ENCODE measurements at places on chromosomes 7 and 10.

GRCh38 chr7:12584930-12585329, 14.4 kb downstream of the SCIN start:
- no peak for DNase-seq

DNA sequence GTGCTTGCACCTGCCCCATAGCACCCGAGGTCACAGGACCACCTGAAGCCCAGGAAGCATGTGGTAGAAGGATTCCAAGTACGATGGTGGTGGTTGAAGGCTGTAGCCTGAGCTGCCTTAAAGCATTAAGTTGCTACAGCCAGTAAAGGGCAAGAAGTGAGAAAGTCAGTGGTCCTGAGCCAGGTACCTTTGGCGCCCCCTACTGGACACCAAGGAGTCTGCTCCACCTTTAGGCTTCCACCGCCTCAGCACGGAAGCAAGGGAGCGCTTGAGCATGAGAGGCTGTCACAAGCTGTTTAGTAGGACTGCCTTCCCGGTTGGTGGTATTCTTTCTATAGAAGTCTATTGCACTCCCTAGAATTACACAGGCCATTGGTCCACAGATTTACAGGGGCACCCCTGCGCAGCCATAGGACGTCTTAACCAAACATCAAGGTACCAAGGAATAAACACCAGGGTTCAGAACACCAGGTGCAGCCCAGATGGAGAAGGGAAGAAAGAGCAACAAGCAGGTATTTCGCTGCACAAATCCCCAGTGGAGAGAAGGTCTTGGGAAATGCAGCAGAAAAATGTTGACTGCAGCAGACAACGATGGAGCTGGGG, 2.2 kb downstream of the CRTAC1 start:
- DNase-seq: peak; percentile 64

DNA sequence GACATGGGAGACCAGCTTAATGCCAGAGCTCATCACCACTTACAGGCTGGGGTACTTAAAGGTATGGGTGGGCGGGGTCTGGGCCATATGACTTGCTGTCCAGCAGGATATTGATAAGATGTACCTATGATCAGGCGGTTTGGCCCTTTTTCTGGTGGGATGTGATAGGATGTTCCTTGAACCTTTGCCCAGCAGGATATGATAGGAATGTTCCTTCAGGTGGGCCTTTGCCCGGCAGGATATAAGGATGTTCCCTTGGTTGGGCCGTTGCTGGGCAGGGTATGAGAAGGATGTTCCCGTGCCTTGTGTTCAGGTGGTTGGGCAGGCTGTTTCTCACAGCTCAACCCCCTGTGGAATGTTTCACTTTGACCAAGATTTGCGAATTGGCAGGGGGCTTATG, 187.2 kb upstream of the CXCL12 start:
- no peak for DNase-seq

DNA sequence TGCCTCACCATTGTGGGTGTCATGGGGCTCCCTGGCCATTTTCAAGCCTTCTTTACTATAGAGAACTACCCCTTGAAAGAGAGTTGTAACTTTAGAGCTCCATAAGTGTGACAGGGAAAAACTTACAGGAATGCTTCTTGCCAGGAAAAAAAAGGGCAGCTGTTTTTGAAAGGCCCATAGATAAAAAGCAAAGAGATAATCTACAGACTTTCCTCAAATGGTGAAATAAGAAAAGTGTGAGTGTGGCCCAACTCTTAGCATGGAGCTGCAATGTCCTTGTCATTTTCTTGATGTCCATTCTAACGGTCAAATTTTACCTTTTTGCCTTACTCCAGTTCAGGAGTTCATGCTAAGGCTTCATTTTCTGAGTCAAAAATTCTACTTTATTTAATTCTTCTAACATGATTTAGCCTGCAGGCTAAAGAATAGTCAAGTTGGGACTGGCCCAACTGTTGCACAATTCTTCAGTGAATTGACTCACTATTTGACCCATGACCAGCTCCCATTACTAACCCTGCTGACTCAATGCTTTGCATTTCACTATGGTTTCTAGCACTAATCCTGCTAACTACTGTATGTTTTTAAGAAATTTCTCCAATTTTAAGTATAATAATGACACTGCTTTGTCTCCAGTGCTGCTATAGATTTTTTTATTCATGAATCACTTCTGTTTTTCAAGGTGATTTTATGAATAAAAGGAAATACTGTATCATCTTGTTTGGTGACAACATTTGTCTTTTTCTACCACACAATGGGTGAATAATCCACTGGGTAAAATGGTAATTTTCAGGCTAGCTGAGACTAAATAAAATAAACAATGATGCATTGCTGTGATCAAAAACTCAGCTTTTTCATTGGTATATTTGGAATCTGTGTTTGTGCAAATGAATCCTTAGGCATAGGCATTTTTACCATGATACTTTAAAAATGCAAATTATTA, 41.4 kb upstream of the SGCE start:
- peak; percentile 60 for DNase-seq

- no peak for DNase-seq
These were observed 276.6 kb upstream of the GHITM start for GRCh38 chr10:83862723-83863122.

DNA sequence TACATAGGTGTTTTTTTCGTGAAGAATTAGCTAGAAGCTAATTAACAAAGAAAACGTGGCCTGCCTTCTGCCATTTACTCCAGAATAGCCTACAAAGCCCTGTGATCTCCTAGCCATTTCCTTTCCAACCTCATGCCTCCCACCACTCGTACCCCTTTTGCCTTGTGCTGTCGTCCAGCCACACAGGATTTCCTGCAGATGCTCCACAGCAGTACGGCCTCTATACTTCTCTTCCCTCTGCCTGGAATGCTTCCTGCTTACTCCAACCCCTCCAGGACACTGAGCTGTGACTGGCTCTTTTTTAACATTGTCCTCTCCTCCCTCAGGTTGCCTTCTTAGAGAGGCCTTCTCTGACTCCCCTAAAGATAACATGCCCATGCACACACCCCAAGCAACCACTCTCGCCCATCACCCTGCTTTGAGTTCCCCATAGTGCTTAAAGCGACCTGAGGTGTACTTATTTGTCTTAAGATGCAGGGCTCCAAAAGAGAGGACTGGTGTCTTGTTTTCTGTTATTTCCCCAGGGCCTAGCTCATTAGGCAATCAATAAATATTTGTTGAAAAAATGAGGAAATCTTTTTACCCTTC, 32.7 kb downstream of the STK17A start:
- no peak for DNase-seq

DNA sequence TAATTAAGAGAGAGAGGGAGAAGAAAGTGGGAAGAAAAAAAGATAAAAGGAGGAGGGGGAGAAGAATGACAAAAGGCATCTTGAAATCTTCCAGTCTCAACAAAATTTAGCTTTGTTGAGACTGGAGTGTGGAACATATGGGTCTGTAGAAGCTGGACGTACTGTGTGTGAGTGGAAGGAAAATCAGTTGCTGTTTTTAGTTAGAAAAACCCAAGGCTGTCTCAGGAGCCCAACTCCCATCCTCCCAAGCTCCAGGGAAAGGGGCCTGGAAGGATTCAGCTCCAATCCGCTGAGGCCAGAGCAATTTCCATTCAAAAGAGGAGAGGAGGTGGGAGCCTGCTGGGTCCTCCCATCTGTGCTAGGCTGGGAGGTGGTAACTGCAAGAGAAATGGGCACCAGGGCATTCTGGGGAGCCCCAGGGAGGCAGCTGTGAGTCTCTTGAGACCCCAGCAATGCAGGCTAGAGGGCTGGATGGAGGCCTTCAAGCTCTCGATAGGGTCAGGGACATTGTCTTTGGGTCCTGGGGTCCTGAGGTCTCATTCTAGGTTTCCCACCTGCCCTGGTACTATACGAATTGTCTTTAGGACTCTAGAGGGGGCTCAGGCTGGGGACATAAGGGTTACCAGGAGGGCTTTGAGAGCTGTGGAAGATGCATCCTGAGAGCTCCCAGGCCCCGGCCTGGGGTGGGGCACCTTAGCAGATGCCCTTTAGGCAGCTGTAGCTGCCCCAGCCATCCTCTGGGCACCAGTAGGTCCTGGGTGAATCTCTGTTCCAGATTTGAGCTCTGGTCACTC, 21.4 kb downstream of the ADCYAP1R1 start:
- no peak for DNase-seq

GRCh38 chr7:55435466-55435865, 70.3 kb downstream of the LANCL2 start:
- no peak for DNase-seq

- no peak for DNase-seq
These were observed 22.7 kb upstream of the ACSM6 start for GRCh38 chr10:95171336-95171735.

- DNase-seq: no peak
These were observed 42.9 kb upstream of the MET start for GRCh38 chr7:116629051-116629463.

GRCh38 chr10:126663880-126664279, 6.6 kb downstream of the C10orf90 start:
- no peak for DNase-seq

DNA sequence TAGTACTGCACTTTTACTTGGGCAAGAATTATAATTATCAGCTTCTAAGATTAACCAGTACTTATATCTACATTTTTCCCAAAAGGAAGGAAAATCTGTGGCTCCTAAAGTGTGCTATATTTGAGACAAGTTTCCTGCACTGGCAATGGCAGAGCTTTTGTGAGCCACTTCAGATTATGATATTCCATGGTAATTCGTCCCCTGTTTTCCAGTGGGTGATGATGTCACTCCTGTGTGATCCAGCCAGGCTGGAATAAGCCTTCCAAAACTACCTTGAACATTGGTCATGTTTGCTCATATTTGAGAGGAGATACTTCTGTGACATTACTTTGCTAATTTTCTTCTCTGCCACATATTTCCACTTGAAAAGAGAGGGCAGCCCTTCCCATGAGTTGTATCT, 302.1 kb downstream of the MDFIC start:
- DNase-seq: no peak

GRCh38 chr10:48533951-48534720, 70.7 kb downstream of the ARHGAP22 start:
- no peak for DNase-seq

GRCh38 chr10:59517996-59518395, 155.6 kb upstream of the FAM13C start:
- DNase-seq: no peak

DNA sequence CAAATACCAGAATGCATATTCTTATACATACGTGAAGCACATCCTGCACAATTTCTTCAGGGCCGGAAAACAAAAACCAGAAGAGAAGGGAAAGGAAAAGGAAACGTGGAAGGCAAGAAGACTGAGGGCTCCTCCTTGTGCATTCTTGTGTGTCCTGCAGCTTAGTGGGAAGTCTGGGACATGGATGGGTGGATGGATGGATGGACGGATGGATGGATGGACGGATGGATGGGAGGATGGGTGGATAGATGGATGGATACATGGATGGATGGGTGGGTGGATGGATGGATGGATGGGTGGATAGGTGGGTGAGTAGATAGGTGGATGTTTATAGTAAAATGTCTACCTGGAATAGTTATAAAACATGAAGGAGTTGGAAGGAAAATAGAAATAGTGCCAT, 30.8 kb upstream of the SLC35B4 start:
- DNase-seq: no peak

DNA sequence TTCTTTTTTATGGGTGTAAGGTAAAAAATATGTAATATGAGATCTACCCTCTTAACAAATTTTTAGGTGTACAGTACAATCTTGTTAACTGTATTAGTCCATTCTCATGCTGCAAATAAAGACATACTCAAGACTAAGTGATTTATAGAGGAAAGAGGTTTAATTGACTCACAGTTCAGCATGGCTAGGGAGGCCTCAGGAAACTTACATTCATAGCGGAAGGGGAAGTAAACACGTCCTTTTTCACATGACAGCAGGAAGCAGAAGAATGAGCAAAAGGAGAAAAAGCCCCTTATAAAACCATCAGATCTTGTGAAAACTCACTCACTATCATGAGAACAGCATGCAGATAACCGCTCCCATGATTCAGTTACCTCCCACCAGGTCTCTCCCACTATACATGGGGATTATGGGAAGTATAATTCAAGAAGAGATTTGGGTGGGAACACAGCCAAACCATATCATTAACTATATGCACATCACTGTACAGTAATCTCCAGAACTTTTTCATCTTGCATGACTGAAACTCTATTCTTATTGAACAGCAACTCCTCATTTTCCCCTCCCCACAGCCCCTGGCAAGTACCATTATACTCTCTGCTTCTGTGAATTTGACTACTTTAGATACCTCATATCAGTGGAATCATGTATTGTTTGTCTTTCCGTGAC, 127.4 kb downstream of the WNT2 start:
- no peak for DNase-seq

DNA sequence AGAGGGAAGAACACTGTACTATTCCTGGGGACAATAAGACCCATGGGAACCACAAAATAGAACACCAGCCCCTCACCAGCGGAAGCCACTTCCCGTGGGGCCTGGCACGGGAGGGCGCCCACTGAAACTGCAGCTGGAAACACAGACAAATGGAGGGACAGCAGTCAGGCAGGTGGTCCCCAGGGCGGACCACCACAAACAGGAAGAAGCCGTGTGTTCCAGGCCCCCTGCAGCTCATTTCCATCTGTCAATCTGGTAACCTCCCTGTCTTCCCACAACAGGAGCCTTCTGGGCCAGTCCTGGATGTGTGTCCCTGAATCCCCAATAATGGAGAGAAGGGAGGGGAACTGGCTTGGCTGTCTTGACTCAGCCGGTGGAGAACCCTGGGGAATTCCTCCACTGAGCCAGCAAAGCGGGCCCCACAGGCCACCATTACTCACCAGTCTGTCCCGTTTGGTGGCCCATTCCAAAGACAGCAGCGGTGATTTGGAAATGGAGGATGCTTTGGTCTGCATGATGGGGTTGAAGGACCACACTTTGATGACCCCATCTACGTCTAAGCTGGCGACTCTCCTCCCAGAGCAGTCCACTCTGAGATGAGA, 16.7 kb downstream of the WDR91 start:
- no peak for DNase-seq

DNA sequence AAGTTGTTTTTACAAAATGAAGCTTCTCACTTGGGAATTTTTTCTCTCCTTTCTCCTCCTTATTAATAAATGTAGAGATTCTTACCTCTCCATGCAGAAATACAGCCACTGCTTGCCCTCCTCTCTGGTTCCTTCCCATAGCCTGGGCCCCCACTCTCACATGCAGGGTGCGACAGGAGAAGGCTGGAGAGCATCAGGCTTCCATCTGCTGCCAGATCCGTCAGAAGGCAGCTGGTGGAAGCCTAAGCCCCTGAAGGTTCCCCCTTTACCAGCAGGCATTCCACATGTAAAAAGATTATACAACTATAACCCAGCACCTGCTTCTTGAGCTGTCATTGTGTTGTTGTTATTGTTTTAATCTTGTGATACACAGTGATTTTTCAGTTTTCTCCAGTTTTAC, 314.2 kb downstream of the LHFPL3 start:
- DNase-seq: no peak

DNA sequence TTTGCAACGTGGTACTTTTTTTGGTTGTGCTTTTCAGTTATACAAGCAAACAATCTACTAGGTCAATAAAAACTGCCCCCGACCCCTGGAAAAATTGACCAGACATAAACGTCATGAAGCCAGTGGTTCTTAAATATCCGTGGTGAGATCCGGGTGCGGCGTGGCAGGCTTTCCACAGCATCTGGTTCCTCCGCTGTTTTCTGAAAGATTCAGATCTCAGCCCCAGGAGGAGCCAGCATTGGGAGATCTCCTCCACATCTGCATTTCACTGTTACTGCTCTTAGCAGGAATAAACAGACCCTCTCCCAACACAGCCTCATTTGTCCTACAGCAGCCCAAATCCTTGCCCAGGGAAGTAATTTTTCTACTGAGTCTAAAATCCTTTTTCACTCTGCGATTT, 664.3 kb upstream of the FOXK1 start:
- no peak for DNase-seq

GRCh38 chr7:137036768-137037167, 168.3 kb downstream of the CHRM2 start:
- DNase-seq: no peak
